ENCODE measurements at places on chromosomes 11 and 22.

DNA sequence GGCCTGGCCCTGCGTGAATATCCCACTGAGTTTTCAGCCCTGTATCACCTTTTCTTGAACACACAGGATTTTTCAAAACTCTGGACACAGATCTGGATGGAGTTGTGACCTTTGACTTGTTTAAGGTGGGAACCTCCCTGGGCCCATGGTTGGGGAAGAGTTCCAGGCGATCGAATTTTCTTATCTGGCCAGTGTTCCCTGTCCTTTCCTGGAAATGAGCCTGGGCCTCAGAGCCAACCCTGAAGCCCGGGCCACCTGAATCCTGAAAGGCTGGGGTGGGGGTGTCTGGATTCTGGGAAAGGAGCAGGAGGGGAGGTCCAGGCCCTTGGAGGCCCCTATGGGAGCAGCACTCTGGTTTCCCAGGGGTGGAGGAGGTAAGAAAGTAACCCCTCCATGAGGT is 29.0 kb downstream of the CAPN1 start:
- DNase-seq = no peak

DNA sequence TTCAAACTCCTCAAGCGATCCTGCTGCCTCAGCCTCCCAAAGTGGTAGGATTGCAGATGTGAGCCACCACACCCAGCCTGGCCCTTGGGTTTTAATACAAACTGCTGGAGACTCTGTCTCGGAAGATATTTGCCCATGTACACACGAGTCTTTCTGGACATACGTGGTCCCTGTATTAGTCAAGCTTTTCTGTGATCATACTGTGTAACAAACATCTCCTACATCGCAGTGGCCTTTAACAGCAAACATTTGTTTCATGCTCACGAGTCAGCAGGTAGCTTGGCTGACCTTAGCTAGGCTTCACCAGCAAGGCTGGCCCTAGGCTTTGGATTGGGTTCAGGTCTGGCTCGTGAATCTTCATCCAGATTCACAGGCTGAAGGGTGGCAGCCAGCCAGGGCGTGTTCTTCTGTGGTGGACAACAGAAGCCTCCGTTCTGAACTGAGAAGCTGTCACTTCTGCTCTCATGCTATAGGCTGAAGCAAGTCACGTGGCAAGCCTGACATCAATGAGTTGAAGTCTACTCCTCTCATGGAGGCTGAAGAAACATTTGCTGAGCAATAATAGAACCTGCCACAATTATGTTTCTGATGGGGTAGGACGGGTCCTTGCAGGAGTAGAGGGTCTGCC is 8.8 kb downstream of the KIAA1671 start:
- DNase-seq = no peak

DNA sequence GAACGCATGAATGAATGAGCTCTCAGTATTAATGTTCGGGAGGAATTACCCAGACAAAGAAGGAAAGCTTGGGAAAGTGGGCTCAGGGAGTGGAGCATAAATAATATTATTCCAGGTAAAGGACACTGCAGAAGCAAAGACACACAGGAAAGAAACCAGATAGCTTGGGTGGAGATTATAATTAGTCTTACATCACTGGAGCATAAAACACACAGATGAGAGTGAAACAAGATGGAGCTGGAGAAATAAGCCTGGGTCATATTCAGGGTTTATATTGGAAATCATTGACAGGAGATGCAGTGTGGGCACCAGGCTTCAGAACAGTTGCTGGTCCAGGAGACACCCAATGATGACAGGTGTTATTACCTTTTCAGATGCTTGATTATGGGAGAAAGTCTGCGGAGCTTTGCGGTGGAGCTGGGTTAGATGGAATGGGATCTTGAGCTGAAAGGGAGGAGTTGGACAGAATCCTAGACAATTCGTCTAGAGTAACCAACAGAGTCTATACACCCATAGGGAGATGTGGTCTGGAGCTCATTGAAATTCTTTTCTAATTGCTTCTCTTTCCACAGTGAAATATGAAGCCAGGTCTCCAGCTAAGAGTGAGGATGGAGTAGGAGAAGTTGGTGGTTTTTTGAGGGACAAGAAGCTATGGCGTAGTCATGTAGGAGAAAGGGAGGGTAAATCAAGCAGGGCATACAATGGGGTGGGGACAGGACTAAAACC is 227.2 kb downstream of the FAM76B start:
- no peak for DNase-seq

- no peak for DNase-seq
These were observed 97.6 kb downstream of the FAT3 start for GRCh38 chr11:92322225-92322624.

GRCh38 chr11:14364322-14364721 is 5.3 kb upstream of the RRAS2 start:
- no peak for DNase-seq

DNA sequence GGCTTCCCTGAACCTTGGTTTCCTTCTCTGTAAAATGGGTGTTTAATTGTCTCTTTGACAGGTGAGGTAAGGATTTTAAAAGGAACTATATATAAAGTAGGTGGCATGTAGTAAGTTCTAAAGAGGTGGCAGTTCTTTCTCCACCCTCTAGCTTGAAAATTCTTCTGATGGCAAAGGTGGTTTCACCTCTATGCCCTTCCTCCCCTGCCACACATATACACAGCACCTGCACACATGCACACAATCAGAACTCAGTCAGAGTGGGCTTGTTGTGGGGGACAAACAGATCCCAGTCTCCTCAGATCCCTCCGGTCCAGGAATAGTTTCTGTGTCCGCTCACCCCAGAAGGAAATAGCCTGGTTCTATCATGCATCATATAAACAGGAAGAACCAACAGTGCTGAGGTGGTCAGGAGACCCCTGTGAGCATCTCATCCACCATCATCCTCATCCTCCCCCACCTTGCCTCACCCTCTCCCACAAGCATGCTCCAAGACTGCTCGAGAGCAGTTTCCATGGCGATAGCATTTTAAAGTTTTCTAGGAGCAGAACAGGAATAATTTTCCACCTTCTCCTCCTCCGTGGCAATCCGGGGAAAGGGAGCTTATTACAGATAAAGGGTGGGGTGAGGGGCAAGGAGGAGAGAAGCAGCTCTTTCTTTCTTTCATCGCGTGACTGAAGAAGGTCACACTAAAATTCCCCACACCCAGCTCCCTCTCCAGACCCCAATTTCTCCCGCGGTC is 123.6 kb downstream of the CHST1 start:
- no peak for DNase-seq

DNA sequence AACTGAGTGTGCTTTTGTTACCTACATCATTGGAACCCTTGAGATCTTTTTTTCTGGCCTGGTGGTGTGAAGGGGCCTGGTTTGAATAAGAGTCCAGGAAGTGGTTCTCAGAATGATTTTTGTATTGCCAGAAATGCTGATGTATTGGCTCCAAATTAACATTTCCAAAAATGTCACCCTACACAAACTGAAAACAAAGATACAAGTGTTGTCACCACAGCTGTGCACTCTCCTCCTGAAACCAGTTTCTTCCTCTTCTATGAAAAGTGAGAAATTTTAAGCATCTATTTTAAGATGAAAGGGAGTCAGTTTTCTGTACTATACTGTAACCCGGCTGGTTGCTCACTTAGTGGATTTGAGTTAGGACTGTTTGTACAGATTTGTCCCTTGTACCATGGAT is 218.8 kb downstream of the PGR start:
- no peak for DNase-seq

Data from DMS79 (cell line).